ENCODE measurements at places on chromosomes 1 and 21.

DNA sequence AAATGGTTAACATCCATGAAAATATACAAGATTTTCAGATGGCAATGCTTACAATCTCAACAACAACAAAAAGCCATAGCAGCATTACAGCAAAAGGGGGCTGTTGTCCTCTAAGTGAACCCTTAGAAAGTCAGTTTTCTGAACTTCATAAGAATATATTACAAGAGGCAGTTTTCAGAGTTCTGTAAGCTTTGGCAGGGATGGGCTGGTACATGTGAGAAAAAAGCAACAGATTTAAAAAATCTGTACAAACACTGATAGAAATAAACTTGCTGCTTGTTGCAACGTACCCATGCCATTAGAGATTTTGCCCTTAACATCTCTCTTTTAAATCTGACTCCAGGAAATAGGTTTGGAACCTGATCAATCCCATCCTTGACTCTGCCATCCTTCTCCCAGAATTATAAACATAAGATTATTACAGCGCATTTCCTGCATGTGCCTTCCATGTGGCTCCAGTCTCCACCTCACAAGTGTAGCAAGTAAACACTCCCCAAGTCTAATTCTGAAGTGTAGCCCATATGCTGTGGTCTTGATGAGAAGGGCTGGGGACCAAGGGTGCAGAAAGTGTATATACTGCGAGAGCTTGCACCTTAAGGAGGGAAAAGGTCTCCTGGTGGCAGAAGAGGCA is 101.4 kb upstream of the TSPAN2 start:
- no peak for DNase-seq

DNA sequence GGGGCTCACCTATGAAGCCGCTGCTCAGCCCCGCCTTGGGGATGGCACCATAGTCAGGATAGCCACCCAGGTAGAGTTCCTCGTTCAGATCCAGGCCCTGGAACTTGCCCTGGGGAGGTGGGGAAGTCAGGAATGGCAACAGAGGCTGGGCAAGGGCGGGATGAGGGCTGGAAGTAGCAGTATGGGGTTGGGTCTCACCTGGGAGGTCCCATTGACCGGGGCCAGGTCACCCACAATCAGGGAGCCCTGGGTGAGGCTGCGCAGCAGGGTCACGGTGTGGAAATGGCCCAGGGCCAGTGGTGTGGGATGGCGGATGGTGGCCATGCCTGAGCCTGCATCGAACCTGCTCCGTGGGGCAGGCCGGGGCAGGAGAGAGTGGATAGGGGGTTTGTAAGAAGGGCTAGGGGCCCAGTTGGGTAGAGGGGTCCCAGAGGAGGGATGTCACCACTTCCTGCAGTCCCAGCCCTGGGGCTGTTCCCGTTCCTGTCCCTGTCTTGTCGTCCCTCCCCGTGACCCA is 19.4 kb downstream of the LDLRAD2 start:
- no peak for DNase-seq

- no peak for DNase-seq
Observed at GRCh38 chr21:16377120-16377658, 647.4 kb downstream of the USP25 start.

DNA sequence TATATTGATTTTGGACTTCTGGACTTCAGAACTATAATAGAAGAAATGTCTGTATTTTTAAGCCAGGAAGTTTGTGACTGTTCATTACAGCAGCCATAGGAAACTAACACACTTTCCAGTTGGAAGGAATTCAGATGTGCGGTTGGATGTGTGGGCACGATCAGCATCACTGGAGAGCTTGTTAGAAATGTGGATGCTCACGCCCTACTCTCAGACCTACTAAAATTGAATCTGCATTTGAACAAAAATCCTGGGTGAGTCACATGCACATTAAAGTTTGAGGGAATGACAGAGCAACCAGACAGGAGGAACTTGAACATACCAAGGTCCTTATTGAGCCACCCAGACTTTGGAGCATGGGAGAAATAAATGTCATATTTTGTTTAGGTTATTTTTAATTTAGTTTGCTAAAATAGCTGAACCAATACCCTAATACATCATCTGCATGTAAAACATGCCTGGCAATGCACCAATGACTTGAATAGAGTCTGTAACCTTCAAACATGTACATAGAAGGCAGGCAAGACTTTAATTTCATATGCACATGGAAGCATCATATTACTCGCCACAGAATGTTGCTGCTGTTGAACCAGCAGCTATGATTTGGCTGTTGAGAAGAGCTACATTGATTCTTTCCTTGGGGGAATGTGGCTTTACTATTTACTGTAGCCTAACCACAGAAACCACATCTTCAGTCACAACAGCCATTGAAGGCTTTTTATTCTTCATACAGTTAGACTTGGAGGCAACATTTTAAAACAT is 346.2 kb downstream of the BARHL2 start:
- no peak for DNase-seq
